ENCODE measurements at places on chromosomes 13 and 19.

DNA sequence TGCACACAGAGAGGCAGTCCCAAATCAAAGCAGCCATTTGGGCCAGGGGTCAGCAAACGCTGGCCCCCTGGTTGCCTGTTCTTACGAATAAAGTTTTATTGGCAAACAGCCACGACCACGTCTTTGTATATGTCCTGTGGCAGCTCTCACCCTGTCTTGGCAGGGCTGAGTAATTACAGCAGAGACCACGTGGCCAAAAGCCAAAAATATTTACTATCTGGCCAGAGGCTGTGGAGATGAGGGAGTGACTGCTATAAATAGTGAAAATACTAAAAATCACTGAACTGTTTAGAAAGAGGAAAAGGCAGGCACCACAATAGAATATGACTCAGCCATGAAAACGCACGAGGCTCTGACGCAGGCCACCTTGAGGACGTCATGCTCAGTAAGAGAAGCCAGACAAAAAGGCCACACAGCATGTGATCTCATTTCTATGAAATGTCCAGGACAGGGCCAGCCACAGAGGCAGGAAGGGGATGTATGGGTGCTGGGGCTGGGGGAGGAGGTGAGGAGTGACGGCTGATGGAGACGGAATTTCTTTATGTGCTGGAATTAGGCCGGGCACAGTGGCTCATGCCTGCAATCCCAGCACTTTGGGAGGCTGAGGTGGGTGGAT lies 29.4 kb downstream of the SMIM24 start:
- DNase-seq: no peak

DNA sequence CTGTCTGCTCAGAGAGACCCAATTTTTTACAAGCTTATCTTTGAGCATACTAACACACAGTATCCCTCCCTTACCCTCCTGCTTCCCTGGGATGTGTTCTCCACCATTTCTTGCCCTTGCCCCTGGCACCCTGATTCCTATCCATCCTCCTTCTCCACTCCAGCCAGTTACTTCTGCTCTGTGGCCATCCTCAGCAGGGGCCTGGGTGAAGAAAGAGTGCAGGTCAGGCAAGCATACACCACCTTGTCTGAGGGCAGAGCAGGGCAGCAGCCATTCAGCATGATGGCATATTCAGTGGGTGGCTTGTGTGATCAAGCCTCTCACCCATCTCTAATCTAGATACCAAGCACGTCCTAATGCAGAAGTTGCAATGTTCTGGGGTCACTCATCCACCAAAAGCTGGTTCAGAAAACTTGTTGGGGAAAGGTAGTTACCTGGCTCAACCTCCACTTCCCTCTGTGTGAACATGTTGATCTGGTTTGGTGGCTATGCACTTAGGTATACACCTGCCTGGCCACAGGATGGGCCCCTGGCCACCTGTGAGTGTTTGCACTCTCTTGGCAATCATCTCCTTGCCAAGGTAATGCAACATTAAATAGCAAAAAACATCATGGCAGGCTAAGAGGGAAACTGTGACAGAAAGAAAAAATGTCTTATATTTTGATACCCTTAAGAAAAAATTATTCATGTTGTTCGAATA lies 900.3 kb upstream of the MIR17HG start:
- DNase-seq: no peak

- no peak for DNase-seq
Observed at GRCh38 chr13:64276232-64276631, 2860.6 kb upstream of the PCDH20 start.

DNA sequence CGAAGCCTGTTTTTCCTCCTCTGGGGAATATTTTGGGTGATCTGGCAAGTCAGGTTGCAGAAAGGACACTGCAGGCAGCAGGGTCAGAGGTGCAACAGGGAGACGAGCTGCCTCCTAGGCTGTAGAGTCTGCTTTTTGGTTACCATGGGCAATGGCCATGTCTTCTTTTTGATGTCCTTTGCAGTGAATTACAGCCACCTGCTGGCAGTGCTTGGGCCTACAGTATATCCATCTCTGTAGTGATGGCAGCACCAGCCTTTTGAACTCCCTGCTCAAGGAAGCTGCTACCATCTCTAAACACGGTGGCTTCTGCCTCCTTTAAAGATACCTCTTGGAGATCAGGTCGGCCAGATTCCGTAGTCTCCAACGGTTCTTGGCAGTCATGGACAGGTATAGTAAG lies 73.9 kb downstream of the WTIP start:
- DNase-seq: peak; percentile 43

DNA sequence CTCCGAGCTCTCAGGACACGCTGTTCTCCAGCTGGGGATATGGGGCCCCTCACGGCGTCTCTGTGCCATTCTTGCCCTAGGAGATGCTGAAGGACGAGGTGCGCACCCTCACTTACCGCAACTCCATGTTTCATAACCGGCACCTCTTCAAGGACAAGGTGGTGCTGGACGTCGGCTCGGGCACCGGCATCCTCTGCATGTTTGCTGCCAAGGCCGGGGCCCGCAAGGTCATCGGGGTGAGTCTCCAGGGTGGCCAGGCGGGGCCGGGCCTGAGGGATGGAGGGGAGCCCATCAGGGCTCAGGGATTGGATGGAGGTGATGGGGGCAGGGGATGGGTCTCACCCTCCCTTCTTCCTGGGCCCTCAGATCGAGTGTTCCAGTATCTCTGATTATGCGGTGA lies 4.8 kb downstream of the PRMT1 start:
- DNase-seq: no peak

DNA sequence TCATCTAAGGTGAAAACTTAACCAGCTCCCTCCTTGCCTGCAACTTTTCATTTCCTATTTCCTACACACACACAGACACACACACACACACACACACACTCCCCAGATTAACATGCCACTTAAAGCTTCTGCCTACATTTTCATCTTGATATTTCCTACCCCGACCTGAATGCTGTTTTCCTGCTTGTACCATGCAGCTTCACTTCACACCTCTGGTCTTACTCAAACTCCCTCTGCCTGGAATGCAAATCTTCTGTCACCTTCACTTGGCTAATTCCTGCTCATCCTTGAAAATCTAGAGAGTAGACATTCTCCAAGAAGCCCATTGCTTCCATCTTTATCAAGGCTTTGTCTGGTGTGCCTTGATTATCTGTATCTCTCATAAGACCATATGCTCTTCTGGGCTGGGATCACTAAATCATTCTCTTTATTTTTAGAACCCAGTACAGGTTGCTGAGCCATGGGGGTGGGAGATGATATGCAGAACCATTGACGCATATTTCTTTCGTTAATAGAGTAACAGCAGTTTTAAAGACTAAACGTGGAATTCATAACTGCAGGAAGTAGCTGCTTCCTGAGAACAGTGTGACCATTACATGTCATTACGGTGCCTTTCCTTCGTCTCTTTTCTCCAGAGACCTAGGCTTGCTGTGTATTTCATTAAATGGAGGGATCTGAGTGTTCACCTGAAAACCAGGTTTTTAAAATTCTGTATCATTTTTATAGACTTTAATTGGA lies 37.7 kb downstream of the CNMD start:
- DNase-seq: peak; percentile 9

DNA sequence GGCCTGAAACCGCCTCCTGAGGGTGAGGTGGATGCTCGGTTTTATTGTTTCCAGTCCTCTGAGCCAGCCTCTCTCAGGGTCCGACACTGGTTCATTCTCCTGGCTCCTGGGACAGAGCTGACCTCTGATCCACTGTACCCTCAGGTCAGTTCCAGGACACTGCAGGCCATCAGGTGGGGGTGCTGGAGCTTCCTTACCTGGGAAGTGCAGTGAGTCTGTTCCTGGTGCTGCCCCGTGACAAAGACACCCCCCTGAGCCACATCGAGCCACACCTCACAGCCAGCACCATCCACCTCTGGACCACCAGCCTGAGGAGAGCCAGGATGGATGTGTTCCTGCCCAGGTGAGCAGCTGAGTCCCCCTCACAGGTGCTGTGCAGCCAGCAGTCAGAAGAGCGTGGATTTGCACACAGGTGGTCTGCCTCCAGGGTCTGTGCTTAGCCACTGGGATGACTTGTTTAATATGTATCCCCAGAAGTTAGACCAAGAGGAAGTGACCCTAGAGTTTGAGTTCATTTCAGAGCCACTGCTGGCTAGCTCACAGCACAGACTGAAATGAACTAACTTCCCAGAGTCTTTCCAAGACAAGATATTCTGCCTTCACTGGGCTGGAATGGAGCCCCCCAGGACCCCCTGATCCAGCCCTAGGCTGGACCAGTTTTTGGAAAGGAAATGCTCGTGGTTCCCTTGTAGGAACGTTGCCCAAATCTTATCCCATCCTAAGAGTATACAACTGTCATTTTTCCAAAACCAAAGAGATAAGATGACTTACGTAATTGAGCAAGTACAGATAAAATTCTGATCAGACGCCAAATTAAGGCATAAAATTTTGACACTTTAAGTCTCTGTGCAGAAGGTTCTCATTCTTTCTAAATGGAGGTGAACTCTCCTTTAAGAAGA lies 8.8 kb downstream of the SERPINE3 start:
- DNase-seq: no peak

DNA sequence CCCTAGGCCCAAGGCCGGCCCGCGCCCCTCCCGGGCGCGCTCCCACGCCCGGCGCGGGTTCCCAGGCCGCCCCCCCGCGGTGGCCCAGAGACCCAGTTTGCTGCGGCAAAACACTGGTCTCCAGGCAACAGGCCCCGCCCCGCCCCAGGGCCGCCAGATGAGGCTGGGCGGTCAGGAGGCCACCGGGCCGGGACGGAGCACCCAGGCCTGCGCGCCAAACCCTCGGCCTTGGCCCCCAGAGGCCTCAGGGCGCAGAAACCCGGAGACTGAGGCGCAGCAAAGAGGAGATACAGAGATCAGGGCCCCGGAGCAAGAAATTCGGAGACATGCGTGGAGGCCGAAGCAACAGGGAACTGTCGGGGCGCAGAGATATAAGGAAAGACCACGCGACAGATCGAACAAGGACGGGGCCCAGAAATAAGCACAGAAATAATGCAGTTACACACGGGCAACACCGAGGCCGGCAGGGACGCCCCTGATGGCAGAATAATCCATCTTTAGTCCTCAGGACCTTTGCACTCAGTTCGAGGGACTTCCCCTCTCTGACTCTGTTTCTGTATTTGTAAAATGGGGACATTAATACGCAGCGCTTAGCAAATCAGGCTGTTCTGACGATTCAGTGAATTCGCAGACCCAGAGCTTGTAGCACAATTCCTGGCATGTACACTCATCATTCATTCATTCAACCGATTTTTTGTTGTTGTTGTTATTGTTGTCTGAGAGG lies 20.8 kb upstream of the ERCC1 start:
- peak; percentile 93 for DNase-seq

DNA sequence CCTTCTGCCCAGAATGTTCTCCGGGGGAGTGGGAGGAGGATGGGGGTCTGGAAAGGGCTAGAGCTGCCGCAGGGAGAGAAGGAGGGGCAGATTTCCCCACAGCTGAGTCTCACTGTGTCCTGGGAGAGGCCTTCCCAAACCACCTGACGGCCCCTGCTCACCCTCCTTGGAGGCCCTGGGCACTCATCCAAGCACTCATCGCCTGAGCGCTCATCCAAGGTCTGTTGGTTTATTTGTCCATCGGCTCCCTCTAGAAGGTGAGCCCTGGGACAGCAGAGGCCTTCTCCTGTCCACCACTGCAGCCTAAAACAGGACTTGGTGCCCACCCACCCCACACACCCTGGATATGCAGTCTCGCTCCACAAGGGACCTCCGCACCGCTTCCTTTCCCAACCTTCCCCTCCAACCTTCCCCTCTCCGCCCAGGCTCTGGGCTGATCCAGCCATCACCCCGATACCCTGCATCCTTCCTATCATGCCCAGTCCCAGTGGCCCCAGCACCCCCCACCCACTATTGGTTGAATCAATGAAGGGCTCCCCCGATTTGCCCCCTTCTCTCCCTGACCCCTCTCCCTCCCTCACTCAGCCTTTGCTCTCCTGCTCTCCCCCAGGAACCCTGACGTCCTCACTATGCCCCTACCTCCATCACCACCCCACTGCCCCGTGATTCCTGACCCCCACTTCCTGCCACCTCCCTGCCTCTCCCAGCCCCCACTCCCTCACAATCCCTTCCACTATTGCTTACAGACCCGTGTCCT lies 1.7 kb downstream of the UBXN6 start:
- DNase-seq: peak; percentile 64

DNA sequence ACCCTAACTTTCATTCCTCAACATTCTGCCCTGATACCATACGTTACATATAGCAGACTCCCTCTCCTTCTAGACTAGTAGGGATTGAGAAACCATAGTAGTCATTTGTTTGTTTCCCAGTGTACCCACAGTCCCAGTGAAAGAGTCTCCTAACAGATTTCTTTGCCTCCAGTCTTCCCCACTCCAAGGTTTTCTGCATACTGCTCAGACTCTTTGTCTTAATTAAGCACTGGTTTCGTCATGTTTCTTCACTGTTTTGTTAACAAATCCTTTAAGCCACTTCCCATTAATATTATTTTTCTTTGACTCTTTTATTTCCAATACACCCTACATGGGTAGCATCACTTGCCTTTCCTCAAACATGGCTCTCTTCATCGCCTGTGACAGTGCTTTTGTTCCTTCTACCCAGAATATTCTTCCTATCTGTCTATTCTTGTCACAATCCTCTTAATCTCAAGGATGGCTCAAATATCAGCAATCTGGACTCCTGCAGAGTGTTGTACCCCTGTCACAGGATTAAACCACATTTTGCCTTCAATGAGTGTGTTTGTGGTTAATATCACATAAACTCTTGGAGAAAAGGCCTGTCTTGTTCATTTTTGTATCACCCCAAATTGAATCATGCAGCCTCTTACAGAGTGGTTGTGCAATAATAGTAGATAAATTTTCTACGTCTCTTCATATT lies 92.7 kb upstream of the KLF12 start:
- DNase-seq: no peak

DNA sequence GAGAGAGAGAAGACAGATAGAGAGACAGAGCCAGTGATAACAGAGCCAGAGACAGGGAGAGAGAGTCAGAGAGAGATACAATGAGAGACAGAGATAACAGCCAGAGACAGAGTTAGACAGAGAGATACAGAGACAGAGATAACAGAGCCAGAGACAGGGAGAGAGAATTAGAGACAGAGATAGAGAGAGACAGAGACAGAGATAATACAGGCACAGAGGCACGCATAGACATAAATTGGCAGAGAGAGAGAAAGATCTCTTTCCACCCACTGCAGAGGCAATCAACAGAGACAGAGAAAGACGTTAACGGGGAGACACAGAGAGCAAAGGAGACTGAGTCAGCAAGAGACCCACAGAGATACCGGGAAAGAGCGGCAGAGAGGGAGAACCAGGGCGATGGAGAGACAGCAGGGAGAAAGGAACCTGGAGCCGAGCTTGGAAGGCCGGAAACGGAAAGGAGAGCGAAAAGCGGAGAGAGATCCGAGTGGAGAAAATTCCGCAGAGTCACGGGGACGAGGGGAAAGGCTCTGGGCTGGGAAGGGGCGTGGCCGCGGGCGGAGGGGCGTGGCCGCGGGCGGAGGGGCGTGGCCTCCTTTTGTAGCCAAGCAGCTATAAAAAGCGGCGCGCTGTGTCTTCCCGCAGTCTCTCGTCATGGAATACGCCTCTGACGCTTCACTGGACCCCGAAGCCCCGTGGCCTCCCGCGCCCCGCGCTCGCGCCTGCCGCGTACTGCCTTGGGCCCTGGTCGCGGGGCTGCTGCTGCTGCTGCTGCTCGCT lies at the start of gene TNFSF9:
Gene TNFSF9, plus strand, starts transcription at position 641 of the 777 bp plus-strand sequence. Its CDS starts 11 bp downstream, at position 652.
- DNase-seq: peak; percentile 89

GRCh38 chr19:28535352-28535775 lies 677.6 kb downstream of the UQCRFS1 start:
- no peak for DNase-seq
